ENCODE measurements at places on chromosomes 7 and 10.

DNA sequence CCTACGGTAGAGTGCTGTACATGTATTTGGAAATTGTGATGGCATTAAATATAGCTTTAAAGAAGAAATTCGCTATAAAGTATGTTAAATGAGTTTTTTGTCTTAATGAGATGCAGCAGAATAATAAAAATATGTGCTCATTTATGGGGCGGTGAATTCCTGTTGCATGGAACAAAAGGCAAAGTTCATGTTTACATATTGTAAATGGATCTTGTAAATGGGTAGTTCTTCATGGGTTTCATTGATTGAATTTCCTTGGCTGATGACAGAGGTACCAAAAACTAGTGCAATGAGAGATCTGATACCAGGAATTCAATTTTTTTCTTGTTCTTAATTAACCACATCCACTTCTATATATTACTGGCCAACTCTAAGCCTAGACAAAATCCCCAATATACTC is 284.2 kb downstream of the SUGCT start:
- DNase-seq, result no peak

DNA sequence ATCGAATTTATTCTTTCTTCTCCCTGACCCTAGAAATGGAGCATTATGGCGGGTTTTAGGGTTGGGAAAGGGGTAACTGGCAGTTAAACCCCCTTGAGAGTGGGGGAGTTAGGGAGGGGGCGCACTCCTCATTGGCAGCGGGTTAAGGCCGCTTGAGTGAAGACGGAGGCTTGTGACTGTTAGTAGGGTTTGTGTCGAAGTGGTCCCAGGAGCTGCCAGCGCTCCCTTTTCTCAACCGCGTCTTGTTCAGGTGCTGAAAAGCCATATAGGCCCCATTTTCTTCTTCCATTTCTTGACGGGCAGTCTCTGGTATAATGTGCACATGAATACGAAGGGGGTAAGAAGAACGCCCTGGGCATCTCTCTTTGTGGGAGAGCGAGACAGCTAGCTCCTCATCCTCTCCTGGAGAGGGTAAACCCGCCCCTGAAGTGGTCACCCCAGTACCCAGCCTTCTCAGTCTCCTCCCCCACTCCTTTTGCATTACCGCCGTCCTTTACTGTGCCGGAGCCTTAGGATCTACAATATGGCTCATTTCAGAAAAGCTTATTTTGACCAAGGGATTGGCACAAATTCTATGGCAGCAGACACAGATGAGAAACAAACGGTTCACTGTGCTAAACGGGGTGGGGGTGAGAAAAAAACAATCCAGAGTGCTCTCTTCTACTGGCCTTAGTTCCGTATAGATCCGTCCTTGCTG is 836 bp downstream of the KMT2E start:
- peak; percentile 29 for DNase-seq

GRCh38 chr10:58335306-58336005 is 650 bp downstream of the UBE2D1 start:
- DNase-seq, result no peak

DNA sequence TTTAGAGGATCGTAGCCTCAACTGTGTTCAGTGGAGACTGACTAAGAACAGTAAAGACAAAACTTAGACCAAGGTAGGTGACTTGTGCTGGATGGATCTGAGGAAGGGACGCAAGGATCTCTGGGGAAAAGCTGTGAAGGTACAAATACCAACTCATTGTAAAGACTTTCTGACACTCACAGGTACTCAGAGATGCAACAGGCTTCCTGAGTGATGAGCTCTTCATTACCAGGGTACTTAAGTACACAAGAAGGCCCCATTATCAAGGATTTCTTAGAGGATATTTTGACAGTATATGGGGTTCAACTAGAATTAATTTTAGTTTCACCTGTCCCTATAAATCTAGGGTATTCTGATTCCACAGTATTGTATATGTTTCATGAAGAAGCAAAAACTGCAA is 440.7 kb downstream of the PLXDC2 start:
- no peak for DNase-seq

DNA sequence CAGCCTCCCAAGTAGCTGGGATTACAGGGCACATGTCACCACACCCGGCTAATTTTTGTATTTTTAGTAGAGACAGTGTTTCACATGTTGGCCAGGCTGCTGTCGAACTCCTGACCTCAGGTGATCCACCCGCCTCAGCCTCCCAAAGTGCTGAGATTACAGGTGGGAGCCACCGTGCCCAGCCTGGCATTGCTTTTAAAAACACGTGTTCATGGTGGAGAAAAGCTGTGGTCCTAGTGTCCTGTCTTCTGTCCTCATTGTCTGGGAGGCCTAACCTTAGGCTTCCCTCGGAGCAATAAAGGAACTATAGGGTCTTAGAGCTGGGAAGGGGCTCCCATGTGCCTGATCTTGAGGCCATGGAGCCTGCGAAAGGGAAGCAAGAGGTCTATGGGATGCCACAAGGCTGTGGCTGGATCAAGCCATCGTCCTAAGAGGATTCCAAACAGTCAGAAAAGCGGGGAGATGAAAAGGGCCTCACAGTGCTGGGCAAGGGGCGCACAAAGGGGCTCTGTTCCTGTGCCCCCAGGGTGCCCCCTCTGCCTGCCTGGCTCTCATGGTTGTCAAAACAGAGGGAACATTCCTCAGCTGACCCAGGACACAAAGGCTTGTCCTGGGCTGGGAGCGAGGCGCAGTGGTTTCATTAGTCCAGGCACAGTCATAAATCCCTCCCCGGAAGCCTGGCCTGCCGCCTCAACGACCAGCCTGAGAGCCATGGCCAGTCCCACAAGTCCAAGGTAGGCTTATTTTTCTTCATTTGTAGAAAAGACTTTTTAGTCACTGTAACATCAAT is 106.6 kb upstream of the TNS3 start:
- no peak for DNase-seq

GRCh38 chr7:102153599-102153946 is 133.1 kb upstream of the SH2B2 start:
- no peak for DNase-seq

DNA sequence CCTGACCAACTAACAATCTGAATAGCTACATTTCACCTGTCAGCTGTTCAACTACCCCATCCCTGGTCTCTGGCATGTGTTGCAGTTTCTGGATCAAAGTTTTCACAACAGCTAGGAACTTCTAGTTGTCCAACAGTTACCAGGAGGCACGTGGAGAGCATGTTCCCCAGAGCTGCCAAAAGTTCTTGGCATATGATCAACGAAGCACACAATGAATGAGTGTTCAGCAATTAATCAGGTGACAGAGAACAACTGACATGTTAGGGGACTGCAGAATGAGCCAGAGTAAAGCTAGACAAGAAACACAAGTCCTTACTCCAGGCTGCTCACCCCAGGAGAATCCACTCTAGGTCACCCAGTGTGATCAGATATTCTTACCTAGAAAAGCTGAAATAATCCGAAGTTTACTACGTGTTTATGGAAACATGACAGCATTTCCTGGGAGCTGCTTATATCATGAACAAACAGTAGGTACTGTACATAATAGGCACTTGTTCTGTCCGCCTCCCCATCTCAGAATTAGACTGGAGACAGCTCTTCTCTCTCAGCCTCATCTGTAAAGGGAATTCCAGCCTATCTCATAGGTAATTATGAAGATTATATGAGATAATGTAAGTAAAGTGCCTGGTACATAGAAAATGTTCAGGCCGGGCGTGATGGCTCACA is 50.6 kb downstream of the ZNF438 start:
- no peak for DNase-seq

DNA sequence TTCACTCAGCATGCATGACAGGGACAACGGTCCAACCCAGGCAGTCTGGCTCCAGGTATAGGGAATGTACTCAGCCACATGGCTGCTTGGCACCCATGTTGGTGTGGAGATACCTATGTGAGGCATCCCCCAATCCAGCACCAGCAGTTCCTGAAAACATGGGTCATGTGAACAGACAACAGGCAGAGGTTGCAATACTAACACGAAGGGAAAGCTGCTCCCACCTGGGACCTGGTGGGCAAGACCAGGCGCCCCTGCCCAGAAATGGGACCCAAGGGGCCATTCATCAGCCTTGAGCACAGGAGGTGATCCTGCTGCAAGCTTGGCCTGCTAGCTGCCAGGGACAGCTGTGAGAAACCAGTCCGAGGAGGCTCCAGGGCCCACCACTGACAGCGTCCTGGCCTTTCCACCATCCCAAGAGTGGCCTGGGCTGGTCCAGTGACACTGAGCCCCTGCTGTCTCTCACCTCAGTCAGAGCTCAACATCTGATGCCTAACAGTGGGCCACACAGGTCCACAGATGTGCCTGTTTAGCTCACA is 142.3 kb downstream of the ARHGAP22 start:
- no peak for DNase-seq

- no peak for DNase-seq
These were observed 592 bp upstream of the PIK3CG start for GRCh38 chr7:106864298-106865081.

- DNase-seq, result no peak
These were observed 9.0 kb downstream of the RPEL1 start for GRCh38 chr10:103254538-103255325.

DNA sequence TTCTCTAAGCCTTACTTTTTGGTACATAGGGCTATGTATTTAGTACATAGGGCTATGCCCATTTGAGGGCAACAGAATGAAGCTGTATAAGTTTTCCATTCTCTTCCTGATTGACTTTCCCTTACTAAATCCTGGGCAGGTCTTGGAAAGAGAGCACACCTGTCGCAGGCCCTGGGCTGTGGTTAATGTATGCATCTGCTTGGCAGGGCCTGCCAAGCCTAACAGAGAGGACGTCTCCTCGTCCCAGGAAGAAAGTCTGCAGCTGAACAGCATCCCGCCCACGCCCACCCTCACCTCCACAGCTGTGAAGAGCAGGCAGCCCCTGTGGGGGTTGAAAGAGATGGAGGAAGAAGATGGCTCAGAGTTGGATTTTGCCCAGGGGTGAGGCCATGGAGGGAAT is 8.9 kb upstream of the PVRIG start:
- DNase-seq, result no peak

DNA sequence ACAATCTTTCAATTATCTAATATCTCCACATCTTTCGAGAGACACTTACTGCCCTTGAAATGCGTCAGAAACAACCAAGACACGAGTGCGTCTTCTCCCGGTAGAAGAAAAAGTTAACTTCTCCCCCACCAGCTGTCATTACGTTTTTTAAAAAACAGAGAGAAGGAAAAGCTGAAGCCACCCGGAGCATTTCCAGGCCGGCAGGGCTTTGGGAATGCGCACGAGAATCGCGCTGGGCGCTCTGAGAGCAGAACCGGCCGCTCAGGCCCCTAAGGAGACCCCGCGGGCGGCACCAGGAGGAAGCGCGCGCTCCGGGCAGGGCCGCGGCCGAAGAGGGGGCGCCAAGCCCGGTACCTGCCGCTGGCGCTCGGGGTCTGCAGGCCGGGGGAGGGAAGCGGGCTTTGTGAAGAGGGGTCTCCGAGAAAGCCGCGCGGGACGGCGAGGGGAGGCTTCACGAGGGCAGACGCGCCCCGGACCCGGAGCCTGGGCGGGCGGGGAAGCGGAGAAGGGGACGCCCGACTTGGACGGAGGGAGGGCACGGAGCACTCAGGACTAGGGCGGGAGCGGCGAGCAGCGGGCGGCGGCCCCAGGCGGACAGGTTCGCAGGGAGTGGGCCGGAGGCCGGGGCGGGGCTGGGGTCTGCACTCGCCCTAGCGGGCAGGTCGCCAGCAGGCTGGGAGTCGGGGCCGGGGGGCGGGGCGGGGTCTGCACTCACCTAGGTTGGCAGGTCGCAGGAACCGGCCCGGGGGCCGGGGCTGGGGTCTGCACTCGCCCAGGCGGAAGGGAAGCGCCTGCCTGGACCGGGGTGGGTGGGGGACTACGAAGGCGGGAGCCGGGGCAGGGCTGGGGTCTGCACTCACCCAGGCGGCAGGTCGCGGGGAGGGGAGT is 932 bp downstream of the ESYT2 start:
- no peak for DNase-seq

DNA sequence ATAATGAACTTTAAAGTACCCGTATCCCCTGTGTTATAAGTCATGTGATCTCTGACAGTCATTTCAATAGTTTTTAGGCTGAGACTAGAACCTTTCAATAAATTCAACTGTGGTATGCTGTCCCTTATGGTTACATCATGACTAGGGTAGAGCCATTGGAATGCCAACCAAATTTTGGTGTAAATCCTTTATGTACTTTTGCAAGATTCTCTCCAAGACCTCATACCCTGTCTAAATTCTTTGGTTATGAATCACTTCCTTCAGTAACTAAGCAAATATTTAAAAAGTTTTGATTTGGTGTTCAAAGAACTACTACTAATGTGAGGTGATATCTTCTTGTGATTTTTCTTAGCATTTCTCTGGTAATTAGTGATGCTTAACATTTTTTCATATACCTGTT is 20.8 kb upstream of the OR6B1 start:
- no peak for DNase-seq

DNA sequence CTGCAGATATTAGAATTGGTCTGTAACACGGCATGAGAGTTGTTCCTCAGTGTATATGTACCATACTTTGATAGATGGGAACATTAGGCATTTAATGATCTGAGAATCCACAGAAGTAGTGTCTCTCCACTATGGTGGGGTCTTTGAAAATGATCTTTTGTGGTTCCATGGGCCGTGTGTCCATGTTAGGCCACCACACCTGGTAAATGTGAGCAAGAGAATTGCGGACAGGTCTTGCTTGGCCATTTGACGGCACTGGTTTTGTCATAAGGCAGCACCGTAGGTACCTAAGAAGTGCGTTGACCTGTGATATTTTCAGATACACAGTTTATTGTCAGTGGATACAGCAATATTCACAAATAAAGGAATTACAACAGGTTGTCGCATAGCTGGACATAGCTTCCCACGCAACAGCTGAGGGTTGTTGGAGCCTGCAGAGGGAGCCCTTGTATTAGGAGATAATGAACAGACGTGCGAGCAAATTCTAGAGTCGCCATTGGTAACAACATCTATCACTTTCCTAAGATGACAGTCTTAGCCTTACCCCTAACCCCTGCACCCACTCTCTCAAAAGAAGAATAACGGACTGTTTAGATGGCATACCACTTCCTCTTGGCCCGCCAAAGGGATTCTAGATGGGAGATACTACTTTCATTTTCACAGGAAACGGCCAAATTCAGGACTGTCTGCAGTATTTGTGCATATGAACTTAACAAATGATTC is 111.4 kb downstream of the COL28A1 start:
- DNase-seq, result no peak

DNA sequence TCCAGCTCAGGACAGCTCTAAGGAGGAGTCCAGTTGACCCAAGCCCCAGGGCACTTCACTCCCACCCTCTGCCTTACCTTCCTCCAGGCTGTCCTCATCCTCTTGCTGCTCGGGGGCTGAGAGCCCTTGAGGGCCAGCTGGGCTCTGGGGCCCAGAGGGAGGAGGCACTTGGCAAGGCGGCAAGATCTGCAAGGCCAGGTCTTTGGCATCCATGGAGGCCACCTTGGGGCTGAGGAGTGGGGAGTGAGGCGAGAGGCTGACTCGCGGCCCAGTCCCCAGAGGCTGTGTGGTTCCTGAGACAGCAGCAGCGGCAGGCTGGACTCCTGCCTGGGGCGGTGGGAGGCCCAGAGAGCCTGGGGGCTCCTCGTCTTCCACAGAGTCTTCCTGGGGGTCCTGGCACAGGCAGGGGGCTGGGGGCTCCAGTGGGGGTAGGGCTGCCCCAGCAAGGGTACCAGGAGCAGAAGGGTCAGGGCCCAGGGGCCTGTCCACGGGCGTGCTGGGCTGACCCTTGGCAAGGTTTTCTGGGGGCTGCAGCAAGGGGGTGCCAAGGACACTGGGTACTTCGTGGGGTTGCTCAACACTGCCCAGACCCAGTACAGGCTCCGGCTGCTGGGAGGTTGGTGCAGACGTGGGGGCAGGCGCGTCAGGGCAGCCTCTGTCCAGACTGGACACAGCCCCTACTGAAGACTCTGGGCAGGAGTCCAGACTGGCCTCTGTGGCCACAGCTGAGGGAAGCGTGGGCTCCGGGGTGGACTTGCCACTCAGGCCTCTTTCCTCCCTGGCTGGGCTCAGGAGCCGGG is 6.5 kb downstream of the NACAD start:
- no peak for DNase-seq
